ENCODE measurements at places on chromosomes 3 and 15.

DNA sequence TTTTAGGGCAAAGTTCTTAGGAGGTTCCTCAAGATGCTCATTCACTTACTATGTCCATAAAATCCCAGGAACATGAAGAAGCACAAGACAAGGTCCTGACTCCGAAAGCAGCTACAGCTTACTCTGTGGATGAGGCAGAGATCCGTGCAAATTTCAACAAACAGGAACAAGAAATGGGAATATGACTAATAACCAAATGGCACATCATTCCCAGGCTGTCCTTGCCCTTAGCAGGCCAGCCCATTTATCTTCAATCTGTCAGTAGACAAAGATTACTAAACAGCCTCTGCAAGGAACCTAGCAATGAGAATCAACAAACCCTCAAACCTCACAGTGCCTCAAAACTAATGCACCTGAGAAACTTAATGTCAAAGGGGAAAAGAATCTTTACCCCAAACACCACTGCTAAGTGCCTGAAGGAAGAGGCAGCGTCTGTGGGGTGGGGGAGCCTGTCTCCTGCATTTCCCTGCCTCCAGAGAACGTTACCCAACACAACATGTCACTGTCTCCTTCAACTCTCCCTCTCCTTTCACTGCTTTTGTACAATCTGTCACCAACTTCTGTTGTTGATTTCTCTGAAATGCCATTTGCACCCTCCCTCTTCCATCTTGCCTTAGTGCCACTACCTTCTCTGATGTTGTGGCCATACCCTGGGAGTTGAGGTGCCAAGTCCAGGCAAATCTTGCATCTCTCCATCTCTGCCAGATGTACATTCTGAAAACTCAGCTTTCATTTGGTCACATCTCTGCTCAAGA is 4.8 kb downstream of the TNFAIP8L3 start:
- no peak for DNase-seq

DNA sequence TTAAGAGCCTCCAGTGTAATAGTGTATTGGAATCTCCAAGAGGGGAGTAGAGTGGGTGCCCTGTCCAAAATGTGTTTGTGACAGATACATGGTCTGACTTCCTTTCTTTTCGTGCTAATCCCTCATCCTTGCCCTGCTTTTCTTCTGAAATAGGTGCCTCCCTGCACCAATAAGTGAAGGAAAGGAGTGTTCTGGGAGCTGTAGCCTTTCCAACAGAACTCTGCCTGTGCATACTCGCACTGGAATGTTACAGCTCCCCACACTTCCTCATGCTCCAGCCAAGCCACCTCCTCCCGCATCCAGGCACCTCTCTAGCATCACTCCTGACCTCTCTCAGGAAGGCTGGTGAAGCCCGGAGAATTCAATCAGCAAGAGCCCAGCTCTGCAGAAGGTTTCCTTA is 478.0 kb downstream of the GABRG3 start:
- no peak for DNase-seq

DNA sequence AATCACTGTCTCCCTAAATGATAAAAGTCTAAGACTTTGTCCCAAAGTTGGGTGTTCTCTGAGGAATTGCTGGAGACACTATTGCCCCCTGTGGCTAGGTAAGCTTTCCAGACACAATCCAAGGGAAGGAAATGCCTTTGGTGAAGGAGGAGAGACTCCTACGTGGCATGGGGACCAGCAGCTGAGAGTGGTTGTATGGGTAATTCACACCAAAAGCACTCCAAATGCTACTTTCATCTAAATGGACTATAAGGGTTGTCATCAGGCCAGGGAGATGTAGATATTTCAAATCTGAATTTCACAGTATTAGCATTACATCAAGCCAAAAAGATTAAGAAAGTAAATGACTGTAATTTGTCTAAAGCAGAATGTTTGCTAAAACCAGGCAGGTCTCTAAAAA is 400.8 kb upstream of the THBS1 start:
- no peak for DNase-seq

DNA sequence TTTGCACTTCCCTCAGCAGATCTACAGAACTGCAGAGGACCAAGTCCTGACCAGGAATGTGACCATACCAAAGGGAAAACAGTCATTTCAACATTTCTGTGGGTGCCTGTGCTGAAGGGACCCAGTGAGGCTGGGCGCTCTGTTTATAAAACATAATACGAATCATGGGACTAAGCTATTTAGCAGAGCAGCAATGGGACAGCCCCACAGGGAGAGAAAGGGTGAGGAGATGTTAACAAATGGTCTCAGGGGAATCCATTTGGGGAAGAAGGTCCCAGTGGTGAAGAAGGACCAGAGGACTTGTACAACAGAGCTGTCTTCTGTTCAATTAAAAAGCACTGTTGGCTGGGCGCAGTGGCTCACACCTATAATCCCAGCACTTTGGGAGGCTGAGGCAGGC is 1025.4 kb downstream of the FHIT start:
- DNase-seq: no peak

DNA sequence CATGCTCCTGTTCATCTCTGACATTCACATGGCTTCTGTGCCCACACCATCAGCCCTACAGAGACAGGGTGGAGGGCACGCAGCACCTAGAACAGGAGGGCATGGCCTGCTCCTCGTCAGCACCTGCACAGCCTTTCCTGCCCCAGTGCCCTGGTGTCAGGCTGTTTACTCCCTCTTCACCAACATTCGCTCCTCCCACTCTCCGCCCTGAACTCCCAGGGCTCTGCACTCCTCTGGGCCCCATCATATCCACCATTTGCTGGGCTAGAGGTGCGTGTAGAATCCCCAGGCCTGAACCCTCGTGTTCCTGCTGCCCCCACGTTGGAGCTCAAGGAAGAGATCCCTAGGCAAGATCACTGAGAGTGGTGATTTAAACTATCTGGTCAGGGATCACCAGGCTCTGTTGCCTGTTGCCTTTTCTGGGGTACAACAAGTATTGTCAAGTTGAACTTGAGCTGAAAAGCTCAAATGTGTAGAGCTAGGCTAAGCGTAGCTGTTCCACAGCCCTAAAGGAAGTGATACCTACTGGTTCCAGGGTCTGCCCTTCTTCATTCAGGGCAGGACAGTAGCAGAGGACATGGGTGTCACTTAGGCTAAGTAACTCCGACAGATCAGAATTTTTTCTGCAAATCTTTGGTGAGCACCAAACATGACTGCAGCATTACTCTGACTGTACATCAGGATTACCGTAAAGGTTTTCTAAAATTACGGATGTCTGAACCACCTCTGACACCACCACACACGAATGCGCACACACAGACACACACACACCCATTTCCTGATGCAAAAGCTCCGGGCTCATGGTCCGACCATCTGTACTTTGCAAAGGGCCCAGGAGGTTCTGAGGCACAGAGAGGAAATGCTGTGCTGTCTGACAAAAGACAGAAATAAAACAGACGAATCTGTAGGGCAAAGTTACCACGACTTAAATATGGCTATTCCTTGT is 43.7 kb upstream of the GNB5 start:
- no peak for DNase-seq

GRCh38 chr3:42688016-42688415 is 2.7 kb downstream of the KLHL40 start:
- DNase-seq: no peak

GRCh38 chr15:40843885-40844695 is at the start of gene SPINT1:
Gene SPINT1, plus strand, starts transcription at chr15:40844048. Its CDS starts 507 bp downstream, at chr15:40844555.
- DNase-seq: peak; percentile 65

- no peak for DNase-seq
Observed at GRCh38 chr3:72890166-72890925, 2.5 kb downstream of the GXYLT2 start.

DNA sequence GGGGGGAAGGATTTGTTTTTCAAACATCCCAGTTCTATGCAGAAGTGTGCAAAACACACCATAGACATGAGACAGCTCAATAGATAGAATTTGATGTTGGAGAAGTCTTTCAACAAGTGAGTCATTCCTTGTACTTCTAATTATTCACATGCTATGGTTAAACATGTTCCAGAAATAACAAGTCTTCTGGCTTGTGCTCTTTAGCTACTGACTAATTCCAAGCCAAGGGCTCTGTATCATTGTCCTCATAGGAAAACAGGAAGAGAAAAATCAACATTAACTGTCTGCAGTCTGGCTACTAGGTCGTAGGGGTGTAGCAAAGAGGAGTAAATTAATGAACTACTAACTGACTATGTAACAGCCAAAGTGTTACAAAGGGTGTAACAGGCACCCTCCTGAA is 25.8 kb downstream of the LDHAL6B start:
- no peak for DNase-seq

GRCh38 chr3:79306934-79307570 is 460.7 kb downstream of the ROBO1 start:
- no peak for DNase-seq

DNA sequence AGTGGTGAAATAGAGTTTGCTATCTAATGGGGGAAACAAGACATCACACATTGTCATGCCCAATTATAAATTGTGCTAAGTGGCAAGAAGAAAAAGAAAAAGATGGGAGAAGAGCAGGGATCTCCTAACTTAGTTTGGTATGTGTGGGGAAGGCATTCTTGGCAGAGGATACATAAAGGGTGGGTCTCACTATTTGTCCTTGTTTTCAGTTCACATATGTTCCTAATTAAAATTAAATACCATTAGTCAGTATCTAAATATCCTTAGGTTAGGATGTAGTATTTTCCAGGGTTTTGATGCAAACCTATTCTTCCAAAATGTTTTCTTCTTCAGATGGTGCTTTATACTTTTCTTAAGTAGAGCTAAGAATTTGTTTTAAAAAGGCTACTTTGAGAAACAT is 173.7 kb downstream of the B3GALNT1 start:
- no peak for DNase-seq

GRCh38 chr15:21262851-21263425 is 177.4 kb downstream of the POTEB3 start:
- no peak for DNase-seq

DNA sequence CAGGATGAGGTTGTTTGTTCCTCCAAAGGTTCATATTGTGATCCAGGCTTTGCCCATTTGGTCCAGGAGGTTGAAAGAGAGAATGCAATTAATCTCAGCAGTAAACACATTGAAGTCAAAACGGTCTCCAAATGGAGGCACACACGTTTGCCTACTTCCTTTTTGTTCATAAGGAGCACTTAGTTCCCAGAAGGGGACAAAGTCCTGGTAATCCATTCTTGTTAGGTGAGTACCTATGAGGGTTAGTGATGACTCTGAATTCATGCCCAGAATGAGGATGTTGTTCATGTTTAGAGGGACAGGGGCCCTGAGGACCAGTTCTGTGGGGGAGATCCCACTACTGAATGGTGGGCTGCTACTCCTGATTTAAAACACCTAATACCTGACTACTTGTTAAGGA is 177.7 kb downstream of the ALDH1A2 start:
- DNase-seq: no peak

GRCh38 chr3:194826594-194826993 is 140.9 kb downstream of the FAM43A start:
- DNase-seq: no peak

GRCh38 chr3:50333744-50334328 is 5.8 kb upstream of the TUSC2 start:
- DNase-seq: no peak

- DNase-seq: no peak
Observed at GRCh38 chr3:63519426-63519825, 133.0 kb upstream of the SNTN start.

DNA sequence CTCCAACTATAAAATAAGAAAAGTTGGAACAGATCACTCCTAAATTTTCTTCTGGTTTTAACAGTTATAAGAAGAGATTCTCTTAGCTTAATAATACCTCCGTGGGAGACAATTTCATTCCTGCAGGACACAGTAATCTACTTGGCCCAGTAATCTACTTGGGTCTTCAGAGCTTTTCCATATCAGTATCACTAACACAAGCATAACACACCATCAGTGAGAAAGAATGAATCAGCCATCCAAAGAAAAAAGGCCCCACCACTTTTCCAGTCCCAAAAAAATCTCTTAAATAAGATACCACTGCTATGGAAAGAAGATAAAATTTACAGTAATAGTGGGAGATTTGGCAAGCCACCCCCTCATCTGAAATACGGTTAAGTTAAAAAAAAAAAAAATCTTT is 20.2 kb downstream of the SIN3A start:
- DNase-seq: no peak

- DNase-seq: no peak
Observed at GRCh38 chr3:177425042-177425441, 227.8 kb upstream of the TBL1XR1 start.

DNA sequence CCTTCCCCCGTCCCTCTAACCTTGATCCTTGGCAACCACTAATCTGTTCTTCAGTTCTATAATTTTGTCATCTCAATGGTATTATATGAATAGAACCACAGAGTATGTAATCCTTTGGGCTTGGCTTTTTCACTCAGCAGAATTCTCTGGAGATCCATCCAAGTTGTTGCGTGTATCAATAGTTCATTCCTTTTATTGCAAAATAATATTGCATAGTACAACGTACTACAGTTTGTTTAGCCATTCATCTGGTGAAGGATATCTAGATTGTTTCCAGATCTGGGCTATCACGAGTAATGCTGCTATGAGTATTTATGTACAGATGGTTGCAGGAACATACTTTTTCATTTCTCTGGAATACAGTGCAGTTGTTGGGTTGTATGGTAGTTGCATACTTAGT is 76.2 kb downstream of the PLXNA1 start:
- DNase-seq: no peak

DNA sequence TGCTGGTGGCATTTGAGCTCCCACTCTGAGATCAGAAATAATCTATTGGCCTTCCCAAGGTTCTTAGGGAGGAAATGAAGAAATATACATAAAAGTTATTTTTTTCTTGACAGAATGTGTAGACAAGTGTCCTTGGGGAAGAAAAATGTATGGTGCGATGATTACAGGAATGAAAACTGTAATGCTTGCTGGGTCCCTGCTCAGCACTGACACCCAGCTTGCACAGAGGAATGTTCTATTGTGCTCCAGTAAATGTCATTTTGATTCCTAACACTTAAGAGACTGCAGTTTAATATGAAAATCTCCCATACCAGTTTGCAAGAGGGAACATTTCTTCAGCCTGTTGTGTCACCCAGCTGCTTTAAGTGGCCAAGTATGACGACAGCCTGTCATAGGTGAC is 271.3 kb upstream of the TPM1 start:
- no peak for DNase-seq

Measured in stimulated activated CD4-positive, alpha-beta T cell treated with anti-CD3 and anti-CD28 coated beads, TNF-alpha, amount 100 ng/mL, for 1 hour (primary cell).